ENCODE measurements at places on chromosomes 2 and 18.
A peak's percentile ranks its signal among the peaks of the same experiment; 100 is the strongest.

- no peak for DNase-seq
Observed at GRCh38 chr2:53630026-53630606, 137.5 kb upstream of the CHAC2 start.

- no peak for DNase-seq
Observed at GRCh38 chr18:74633652-74634352, 36.1 kb downstream of the ZNF407 start.

GRCh38 chr18:22106536-22107292 lies 62.7 kb upstream of the GATA6 start:
- peak; percentile 64 for DNase-seq

- DNase-seq, result no peak
Observed at GRCh38 chr2:132478461-132479105, 62.0 kb downstream of the GPR39 start.

GRCh38 chr2:128389388-128390086 lies 70.9 kb upstream of the HS6ST1 start:
- no peak for DNase-seq

GRCh38 chr2:57796527-57796926 lies 250.1 kb upstream of the VRK2 start:
- no peak for DNase-seq

- DNase-seq, result no peak
Observed at GRCh38 chr2:120992791-120993555, 257.3 kb downstream of the GLI2 start.

GRCh38 chr2:160249876-160250275 lies 49.8 kb upstream of the ITGB6 start:
- DNase-seq, result no peak

DNA sequence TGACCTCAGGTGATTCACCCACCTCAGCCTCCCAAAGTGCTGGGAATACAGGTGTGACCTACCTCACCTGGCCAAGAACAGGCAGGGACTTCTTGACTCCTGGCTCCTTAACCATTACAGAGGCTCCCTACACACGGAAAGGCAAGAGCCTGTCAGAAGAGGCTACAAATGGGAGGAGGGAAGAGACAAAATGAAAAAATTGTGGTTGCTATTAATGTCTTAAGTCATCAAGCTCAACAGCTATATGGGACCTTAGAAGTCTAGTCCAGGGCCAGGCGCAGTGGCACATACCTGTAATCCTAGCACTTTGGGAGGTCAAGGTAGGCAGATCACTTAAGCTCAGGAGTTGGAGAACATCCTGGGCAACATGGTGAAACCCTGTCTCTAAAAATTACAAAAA lies 11.5 kb upstream of the FAM124B start:
- no peak for DNase-seq

GRCh38 chr2:98607741-98608115 lies 584 bp downstream of the COA5 start:
- no peak for DNase-seq

DNA sequence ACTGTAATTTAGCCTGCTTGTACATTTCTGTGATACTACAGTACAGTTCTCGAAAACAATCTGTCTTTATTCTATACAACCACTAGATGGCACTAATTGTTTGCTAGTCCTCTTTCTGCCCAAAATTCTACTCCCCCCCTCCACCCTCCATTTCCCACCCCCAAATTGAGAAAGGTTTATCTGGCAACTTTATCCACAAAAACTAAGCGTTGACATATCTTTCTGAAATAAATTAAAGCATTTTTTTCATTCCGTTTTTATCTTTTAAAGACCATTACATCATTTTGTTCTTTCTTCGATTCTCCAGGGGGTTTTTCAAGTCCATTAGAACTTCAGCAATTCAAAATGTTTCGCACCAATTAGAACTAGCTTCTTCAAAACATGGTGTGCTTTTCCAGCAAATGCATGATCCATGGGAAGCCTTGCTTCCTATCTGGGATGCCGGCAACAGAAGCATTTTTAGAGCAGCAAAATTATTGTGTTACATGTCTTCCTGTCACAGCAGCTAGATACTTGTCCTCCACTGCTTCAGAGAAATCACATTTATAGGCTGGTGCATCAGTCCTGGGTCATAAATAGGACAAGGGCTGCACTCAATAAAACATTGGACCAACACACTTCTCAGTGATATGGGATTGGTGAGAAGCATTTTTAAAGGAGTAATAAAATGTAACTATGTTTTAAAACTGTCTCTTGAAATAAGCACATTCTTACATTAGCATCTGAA lies 241.3 kb downstream of the PAX3 start:
- no peak for DNase-seq

DNA sequence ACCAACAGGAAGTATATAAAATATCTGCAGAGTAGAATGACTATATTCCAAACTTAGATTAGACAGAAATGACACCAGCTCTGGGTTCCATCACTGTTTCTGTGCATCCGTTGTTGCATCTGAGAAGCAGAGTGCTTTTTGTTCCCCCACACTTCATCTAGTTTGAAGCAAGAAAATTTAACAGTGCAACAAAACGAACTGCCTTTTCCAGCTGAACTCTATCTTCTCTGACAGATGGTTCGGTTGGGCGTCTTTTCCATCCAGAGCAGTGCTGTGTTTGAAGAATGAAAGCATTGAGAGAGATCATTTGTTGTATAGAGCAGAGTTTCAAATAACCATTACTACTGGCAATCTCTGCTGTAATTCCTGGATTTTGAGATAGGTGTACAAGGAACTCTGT lies 757.5 kb downstream of the DPP10 start:
- DNase-seq, result no peak

GRCh38 chr2:96856776-96857666 lies 795 bp downstream of the ANKRD39 start:
- DNase-seq, result no peak

GRCh38 chr2:16126517-16127275 lies 186.3 kb downstream of the MYCN start:
- no peak for DNase-seq

DNA sequence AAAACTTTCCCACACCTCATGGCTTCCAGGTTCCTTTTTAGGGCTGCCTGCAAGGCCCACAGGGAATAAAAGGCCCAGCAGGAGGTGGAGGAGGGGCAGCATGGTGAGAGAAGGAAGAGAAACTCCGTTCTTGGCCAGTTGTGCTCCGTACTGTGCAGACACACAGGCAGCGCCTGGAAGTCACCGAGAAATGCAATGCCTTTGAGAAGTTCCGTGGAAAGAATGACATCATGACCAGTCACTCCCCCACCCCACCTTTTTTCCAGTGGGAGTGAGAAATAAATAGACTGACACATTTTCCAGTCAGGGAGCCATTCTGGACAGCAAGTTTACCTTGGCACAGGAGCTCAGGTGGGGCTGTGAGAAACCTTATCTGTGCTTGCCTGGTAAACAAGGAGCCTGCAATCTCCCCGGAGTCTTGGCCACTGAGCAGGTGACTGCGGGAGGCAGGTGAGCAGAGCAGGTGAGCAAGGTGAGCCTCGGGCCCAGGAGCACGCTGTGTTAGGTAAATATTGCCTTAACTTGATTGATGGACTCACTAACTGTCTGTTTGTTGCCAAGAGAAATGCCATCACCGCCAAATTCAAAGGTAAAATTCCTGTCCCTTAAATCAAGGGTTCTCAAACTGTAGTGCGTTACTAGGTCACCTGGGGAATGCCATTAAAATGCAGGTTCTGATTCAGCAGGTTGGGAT lies 13.5 kb upstream of the LBH start:
- no peak for DNase-seq

DNA sequence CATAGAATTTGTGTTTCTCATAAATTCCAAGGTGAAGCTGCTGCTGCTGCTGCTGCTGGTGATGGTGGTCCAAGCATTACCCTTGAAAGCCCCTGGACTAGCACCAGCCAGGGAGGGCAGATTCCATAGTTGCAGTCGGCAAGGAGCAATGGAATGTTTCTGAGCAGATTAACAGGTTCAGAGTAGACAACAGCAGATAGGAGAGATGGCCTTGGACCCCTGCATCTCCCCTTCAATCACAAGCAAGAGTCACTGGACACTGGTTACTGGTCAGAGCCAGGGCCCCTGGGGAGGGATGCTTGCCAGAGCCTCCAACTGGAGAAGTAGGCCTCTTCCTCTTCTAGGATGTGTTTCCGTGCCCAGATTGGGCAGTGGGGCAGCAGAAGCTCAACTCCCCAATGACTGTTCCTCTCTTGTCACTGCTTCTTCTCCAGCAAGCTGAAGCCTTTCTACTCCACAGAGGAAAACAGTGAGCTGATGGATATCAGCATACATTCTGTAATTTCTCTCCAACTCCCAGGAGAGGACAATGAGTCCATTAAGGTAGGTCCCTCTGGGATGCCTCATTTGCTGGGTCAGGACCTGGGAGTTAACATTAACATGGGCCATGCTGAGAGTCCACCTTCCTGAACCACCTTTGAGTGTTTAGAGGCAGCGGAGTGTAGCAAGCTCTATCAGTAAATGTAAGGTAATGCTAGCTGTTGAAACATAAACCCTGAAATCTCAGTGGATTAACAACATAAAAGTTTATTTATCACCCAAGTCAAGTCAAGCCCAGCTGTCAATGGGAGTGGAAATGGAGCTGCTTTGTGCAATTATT lies 35.3 kb downstream of the MROH2A start:
- no peak for DNase-seq
